Fibroblast of skin of left quadriceps (primary cell): ENCODE measurements at places on chromosomes 2 and 18.

GRCh38 chr2:36452260-36452659 lies 96.7 kb downstream of the CRIM1 start:
- peak; percentile 69 for DNase-seq

GRCh38 chr18:32763293-32763692 lies 9.5 kb downstream of the KLHL14 start:
- no peak for DNase-seq

DNA sequence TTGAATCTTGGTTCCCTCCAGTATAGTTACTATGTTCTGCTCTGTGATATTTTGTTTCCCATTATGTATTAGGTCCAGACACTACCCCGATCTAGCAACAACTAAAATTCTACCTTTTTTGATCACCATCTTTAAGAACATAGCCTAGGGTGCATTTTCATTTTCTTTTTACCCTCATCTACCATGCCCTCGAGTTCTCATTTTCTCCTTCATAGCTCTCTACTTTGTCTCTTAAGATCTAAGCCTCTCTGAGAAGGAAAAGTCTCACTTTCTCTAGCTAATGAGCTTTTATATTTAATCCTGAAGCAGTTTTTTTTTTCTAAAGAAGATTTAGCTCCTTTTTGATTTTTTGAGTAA lies 1089.4 kb upstream of the SLC39A10 start:
- no peak for DNase-seq

GRCh38 chr2:45964223-45964841 lies 312.9 kb downstream of the PRKCE start:
- DNase-seq: peak; percentile 66

GRCh38 chr2:48711343-48711742 lies 44.2 kb downstream of the LHCGR start:
- no peak for DNase-seq

GRCh38 chr2:133941666-133942065 lies 312.2 kb upstream of the MGAT5 start:
- no peak for DNase-seq
